ENCODE measurements at places on chromosomes 11 and 22. TPM values are rescaled to one million over a fixed set of nuclear protein-coding genes. Genes with fewer than 3 reads are reported as not detected.
A peak's percentile ranks its signal among the peaks of the same experiment; 100 is the strongest.

- no peak for DNase-seq
These were observed 44.0 kb upstream of the CSNK2A3 start for GRCh38 chr11:11397036-11397415.

- DNase-seq = no peak
These were observed 313.5 kb downstream of the BLID start for GRCh38 chr11:121802542-121802941.

GRCh38 chr22:43750751-43751150 lies 61.4 kb downstream of the EFCAB6 start:
- DNase-seq = no peak

DNA sequence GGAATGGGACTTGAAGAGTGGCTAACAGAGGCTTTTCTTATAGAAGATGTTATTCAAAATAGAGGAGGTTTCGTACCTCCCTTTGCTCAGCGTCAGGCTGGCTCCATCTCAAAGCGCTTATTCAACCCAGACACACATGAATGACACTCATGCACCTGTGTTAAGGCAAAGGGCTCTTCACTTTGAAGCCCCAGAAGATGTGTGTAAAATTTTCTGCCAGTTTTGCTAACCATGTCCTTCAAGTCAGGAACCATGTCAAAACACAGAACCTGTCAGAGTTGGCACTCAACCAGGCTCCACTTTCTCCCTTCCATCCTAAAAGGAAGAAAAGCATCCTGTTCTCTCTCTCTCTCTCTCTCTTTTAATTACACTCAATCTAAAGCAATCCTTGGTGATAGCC lies 352.8 kb upstream of the NARS2 start:
- no peak for DNase-seq

GRCh38 chr22:29071261-29072045 lies 1.4 kb upstream of the KREMEN1 start:
- DNase-seq = no peak

DNA sequence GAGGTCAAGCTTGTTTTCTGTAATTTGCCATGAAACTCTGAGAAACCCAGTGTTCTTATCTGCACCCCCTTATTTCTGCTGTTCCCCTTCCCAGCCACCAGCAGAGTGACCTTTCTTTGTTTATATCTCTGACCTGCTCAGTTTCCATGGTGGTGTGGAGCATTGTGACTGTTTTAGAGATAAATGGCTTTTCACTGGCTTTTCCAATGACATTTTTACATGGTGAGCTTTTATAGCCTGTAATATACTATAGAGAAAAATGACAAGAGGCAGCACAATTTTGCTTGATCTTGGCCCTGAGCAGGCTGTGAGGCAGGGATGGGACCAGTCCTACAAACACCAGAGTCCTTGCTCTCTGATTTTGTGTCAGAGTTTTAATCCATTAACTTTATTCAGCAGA lies 233.9 kb downstream of the FAT3 start:
- no peak for DNase-seq

- no peak for DNase-seq
These were observed 205.1 kb upstream of the PITPNB start for GRCh38 chr22:28123989-28124766.

GRCh38 chr11:97290464-97291041 lies 900.7 kb downstream of the JRKL start:
- DNase-seq = no peak

DNA sequence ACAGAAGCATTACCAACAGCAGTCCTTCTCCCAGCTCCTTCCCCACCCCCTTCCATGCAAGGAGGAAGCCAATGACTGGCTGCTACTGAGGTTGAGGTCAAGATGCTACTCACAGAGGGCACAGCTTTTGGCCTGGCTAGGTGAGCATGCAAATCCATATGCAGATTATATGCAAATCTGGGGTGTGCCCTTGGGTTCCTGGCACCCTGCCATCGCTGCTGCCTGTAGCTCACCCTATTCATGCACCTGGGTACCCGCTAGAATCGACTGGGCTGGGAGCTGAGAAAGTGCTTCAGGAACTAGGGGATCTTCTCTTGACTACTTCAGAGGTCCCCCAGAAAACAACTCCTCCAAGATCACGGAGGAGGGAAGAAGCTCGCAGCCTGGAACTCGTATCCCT lies 4.0 kb downstream of the DSCAML1 start:
- no peak for DNase-seq

DNA sequence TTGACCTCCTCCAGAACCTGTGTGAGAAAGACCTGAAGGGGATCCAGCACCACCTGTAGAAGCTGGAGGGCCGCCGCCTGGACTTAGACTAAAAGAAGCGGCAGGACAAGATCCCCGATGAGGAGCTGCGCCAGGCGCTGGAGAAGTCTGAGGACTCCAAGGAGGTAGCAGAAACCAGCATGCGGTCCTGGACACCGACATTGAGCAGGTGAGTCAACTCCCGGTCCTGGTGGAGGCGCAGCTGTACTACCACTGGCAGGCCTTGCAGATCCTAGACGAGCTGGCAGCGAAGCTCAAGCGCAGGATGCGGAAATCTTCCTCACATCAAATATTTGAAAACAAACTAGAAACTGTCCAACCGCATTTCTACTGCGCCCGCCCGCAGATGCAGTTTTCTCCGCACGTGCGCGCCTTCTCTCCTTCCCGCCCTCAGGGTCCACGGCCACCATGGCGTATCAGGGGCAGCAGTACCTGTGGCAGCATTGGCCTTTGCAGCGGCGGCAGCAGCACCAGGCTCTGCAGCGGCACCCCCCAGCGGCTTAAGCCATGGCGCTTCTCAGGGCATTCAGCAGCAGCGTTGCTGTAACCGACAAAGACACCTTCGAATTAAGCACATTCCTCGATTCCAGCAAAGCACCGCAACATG lies 10.2 kb downstream of the CLDN25 start:
- DNase-seq = no peak

- DNase-seq = no peak
These were observed 11.4 kb upstream of the A4GALT start for GRCh38 chr22:42732081-42732480.

GRCh38 chr22:48979482-48979881 lies 848.2 kb downstream of the BRD1 start:
- no peak for DNase-seq

DNA sequence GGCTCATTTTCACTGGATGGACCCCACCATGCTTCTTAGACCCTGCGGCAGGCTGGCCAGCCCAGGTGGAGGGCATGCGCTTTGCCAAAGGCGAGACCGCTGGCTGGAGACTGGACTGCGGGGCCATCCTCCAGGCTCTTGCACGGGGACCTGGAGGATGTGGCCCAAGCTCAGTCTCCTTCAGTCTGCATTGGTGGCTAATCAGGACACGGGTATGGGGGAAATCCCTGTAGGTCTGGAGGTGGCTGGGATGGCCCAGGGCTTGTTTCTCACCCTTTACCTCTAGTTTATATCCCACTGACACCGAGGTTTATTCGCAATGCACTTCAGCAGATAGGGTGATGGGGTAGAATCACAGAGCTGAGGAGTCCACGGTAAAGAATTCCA lies 45.0 kb downstream of the BCR start:
- no peak for DNase-seq

- no peak for DNase-seq
These were observed 81.7 kb downstream of the BCR start for GRCh38 chr22:23261900-23262450.

- DNase-seq = no peak
These were observed 1.2 kb downstream of the GLB1L3 start for GRCh38 chr11:134277183-134278001.

- peak; percentile 85 for DNase-seq
These were observed 938 bp downstream of the FXYD6 start for GRCh38 chr11:117875382-117876058.

DNA sequence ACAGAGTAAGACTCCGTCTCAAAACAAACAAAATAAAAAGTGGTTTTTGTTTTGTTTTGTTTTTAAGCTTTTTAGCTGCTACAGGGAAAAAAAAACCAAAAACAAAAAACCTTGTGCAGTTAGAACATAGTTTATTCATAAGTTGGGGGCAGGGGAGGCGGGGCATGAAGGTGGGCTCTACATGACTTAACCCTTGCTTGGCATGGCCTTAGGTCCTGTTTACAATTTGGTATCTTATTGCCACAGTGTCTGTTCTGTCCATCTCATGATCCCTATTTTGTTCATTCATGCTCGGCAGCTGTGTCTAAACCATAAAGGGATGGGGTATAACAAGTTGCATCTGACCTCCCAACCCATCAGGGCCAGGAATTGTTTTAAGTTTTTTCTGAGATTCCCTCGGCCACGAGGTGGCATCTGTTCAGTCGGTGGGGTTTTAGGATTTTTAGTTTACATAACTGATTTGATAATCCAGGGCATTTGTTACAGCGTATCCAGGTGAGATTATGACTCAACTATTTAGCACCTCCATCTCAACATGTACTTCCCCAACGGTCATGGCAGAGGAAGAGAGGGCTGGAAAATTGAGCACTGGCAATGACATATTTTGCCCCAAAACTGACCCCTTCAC lies 6.9 kb downstream of the AP5B1 start:
- no peak for DNase-seq

DNA sequence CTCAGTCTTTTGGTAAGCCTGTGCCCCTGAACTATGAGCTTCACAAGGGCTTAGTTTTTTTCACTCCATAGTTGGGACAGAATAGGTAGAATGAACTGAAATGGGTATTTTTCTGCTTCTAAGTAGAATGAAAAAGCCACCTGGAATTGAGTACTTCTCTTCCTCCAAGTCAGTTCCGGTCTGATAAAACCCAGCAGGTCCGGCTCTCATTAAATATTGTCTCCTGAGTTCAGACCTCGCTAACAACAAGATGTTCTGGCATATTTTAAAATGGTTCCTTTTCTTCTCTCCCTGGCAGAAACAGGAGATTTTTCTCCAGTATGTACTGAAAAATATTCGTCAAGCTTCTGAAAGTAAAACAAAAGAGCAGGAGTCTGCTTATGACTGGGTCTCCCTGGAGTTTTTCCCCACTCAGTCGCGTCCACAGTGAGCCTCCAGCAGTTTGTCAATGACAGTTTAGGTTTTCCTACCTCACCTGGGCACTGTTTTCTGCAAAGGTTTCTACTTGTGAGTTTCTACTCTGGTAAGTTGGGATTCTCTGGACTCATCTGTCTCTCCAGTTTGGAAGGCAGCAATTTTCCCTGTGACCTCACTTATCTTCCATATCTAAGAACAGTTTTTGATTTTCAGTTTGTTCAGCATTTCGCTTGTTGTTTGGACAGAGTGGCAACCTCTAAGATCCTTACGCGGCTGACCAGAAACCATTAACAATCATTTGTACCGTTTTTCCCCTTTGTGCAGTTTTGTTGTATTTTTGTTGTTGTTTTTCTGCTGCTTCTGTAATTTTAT lies 868.0 kb downstream of the METTL15 start:
- DNase-seq = no peak

GRCh38 chr11:133829566-133829965 lies 15.7 kb downstream of the SPATA19 start:
- DNase-seq = no peak

DNA sequence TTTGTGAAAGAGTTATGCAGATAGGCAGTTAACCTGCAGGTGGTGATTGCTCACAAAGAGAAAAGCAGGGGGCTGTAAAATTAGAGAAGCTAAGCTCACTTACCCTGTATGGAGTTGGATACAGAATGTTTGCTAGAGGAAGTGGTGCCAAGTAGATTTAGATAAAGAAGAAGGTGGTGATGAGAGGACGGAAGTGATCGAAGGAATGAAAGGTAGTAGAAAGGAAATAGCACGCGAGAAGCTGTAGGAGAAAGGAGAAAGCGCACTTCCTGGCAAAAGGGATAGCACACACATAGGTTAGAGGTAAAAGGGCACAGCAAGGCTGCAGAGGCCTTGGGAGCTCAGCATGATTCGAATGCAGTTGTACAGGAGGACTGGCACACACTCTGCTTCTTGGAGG lies 87.3 kb upstream of the CTSC start:
- no peak for DNase-seq

GRCh38 chr11:26271666-26272065 lies 60.3 kb upstream of the ANO3 start:
- no peak for DNase-seq

- DNase-seq = no peak
These were observed 29.8 kb downstream of the ADAMTS15 start for GRCh38 chr11:130478204-130478701.

- DNase-seq = no peak
These were observed 201.2 kb upstream of the E2F8 start for GRCh38 chr11:19441752-19442553.

DNA sequence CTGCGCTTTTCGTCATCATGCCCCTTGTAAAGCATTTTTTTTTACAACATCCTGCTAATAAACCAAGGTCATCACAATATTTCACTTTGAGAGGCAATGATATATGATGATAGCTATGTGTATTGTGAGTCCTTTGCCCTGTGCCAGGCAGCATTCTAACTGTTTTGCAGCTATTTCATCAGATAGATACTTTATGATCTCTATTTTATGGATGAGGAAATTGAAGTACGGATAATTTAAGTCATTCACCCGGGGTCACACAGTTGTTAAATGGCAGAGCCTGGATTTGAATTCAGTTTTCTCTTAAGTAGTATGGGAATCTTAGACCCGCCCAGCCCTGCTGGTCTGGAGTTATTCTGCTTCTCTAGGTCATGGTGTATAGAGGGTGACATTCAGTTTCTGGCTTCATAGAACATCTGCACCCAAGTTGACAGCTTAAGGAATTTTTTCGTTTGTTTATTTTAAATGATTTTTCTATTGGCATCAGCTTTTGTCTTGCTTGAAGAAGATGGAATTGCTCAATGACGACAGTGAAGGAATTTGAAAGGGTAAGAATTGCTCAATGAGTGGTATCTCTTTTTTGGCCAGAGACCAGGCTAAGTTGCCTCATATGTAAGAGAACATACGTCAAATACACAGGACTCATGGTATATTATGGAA lies 926 bp downstream of the PRR5L start:
- DNase-seq = no peak

- no peak for DNase-seq
These were observed 24.4 kb downstream of the SREBF2 start for GRCh38 chr22:41857155-41857859.

DNA sequence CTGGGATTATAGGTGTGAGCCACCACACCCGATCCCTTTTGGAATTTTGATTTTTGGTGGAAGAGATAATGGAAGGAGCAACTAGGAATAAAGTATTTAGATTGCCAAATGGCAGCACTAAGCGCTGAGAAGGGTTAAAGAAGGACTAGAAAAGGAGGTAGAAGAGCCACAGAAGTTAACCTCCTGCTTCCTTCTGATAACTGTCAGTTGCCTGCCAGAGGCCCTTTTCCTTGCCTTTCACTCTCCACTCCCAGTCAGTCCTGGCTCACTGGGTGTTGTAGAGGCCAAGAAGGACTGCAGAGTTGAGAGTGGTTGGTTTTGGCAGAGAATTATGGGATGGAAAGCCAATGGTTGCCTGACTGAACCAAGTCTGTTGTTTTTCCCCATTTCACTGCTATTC lies 19.3 kb downstream of the ZC3H12C start:
- DNase-seq = no peak

KCNJ11 gene
- total RNA-seq = 3.5 TPM

SCGB1A1 gene
- not detected for total RNA-seq

CEND1 gene
- not detected for total RNA-seq

IGLL1 gene
- not detected for total RNA-seq

ACTN3 gene
- total RNA-seq = 0.10 TPM

GGTLC3 gene
- total RNA-seq = not detected

KRTAP5-8 gene
- not detected for total RNA-seq

CACNA1I gene
- total RNA-seq = 0.10 TPM
